SHP77 treated with DMSO at 0.1 percent for 48 hours (cell line): ENCODE measurements at places on chromosomes 12 and 14.
A peak's percentile ranks its signal among the peaks of the same experiment; 100 is the strongest.

DNA sequence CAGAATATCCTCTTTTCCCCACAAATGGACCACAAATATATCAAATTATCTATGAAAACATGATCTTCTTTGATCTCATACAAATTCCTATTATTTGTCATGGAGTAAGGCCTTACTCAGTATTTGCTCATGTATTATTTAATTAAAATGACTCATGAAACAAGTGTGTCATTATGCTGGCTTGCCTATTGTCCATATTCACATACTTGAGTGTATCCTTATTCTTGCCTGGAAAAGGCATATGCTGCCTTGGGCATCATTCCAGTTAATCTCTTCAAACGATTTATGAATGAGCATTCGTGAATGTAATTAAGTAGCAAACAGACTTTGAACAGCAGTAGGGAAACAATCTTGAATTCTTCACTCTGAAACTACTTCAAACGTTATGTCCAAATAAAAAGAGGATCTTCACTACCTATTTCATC, 22.6 kb upstream of the SNRPF start:
- DNase-seq = no peak

DNA sequence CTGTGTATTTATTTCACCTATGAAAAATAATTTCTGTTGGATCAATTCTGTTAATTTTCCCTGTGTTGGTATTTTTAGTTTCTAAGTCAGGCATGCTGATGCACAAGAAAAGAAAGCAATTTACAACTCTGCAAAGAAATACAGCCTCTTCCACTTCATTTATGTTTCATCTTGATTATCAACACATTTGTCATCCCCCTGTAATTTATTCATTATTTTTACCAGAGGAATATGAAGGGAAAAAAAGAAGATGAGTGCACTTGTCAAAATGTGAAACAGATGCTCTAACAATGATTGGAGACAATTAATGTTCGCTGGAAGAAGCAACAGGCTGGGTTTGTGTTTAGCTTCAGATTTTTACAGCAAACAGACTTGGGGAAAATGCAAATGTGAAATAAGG, 958.5 kb upstream of the SEL1L start:
- DNase-seq = no peak

GRCh38 chr14:77923131-77923936, 123.4 kb downstream of the ADCK1 start:
- no peak for DNase-seq

GRCh38 chr14:64983439-64984310, 3.0 kb upstream of the FNTB start:
- peak; percentile 77 for DNase-seq

DNA sequence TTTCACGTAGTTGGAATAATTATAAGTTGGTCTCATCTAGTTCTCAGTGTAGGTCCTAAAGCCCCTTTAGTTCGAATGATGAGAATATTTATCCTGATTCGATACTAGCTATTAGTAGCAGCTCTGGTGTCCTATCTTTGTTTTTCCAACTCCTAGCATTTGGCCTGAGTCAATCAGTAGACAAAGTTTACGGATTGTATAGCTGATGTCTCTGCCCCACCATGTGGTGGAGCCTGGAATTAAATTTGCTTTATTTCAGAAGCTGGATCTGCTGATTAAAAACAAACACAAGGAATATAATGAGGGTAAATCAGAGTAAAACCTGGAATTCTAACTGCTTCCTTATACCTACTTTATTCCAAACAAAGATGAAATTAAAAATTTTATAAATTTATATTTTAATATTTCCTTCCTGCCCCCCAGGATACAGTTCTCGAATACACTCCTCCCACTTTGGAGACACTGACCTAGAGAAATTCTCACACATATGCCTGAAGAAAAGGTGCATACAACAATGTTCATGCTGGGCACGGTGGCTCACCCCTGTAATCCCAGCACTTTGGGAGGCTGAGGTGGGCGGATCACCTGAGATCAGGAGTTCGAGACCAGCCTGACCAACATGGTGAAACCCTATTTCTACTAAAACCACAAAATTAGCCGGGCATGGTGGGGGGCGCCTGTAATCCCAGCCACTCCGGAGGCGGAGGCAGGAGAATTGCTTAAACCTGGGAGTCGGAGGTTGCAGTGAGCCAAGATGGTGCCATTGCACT, 7.6 kb upstream of the BRMS1L start:
- no peak for DNase-seq

DNA sequence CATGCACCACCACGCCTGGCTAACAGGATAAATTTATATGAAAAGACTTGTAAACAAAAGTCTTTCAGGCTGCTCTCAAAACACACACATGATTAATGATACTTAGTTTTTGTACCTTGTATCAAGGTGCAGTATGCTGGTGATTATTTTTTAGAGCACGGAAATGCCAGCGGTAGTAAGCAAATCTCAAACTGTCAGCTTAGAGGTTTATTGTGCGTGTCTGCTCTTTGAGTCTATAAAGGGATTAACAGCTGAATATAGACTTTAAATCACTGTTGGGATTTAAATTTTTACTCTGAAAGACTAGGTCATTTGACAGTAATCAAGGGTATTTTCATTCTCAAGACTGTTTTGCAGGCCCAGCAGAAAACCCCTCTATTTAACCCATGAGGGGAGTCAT, 50.5 kb downstream of the PLEKHA5 start:
- DNase-seq = no peak

DNA sequence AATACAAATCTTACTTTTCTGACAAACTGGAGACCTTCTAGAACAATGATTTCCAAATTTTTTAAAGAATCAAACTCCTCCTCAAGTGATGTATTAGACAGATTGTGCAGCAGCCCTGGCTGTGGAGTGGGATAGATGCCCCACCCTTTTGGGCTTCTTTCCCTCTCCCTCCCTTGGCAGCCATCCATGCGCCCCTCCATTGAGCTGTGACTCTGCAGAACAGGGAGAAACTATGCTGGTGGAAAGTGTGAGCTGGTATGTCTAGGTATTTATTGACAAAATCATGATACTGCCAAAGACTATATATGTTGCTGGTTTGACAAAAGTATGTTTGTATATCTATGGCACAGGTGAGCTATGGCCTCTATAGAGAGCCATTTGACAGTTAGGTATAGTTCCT, 138.5 kb downstream of the KTN1 start:
- DNase-seq = no peak

DNA sequence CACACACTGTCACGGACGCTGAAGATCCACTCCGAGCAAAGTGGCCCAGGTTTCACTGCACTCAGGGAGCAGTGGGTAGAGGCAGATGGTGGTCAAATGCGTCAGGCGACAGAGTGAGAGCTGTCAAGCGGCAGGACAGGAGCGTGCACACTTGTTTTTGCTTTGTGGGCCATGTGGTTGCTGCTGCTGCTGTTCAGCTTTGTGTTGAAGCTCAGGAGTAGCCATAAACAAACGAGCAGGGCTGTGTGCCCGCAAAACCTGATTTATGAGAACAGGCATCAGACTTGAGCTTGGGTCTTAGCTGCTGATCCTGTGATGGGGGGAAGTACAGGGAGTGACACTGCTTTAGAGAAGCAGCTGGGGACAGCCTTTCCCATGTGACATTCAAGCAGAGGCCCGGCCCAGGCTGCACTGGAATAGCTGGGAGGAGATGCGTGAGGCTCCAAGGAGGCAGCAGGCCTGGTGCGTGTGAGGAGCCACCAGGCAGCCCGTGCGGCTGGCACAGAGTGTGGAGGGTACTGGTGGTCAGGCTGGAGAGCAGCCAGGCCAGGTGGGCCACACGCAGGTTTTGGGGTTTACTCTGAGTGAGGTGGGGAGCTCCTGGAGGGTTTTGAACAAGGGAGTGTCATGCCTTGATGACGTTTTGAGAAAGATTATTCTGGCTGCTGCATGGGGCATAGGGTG, 31.1 kb upstream of the ASPG start:
- DNase-seq = no peak

- DNase-seq = no peak
Measured at GRCh38 chr14:90759370-90760077, 56.7 kb downstream of the TTC7B start.

DNA sequence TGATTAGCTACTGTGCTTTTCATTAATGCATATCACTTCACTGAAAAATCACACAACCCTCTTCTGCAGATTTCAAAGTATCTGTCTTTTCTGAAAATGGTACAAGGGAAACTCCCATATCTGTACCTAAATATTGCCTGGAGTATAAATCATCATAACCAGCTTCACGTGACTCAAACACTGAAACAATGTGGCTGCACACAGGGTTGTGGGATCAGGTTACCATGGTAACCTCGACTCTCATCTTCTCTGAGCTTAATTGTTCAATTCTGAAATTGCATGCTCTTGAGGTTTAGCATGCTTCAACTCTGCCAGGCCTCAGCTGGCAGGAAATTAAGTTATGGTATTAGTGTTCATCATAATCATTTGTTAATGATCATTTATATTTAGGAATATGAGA, 77.5 kb upstream of the CPSF6 start:
- DNase-seq = no peak

- DNase-seq = no peak
Measured at GRCh38 chr12:49985981-49986380, 13.2 kb downstream of the AQP6 start.

- DNase-seq = no peak
Measured at GRCh38 chr12:111067498-111067897, 147.1 kb upstream of the MYL2 start.
